ENCODE measurements at places on chromosomes 1 and 21. TPM values are rescaled to one million over a fixed set of nuclear protein-coding genes. Genes with fewer than 3 reads are reported as not detected.
A peak's percentile ranks its signal among the peaks of the same experiment; 100 is the strongest.

DNA sequence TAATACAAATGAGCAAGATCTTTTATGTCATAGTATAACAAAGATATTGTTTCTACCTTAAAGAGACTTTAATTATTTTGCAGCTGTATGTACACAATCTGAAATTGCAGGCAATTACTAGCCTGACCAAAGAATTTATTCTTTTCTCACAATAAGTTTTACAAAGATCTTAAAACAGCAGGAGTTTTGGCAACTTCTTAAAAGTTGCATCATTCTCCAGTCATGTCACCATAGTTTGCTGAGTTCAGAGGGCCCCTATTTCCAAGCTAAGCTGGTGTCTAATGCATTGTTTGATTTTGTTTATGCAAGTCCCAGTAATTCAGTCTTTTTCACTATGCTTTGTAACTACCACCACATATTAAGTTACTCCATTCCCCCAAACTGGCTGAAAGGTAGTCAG, 114.8 kb downstream of the DNAH14 start:
- H3K4me3 ChIP-seq: no peak overlapping the region
- DNase-seq: no peak
- no peaks in the 10 kb centered on the region for H3K27me3 ChIP-seq
- no peaks in the 10 kb centered on the region for H3K36me3 ChIP-seq
- H3K4me1 ChIP-seq: no peaks in the 10 kb centered on the region
- H3K27ac ChIP-seq: no peak overlapping the region

DNA sequence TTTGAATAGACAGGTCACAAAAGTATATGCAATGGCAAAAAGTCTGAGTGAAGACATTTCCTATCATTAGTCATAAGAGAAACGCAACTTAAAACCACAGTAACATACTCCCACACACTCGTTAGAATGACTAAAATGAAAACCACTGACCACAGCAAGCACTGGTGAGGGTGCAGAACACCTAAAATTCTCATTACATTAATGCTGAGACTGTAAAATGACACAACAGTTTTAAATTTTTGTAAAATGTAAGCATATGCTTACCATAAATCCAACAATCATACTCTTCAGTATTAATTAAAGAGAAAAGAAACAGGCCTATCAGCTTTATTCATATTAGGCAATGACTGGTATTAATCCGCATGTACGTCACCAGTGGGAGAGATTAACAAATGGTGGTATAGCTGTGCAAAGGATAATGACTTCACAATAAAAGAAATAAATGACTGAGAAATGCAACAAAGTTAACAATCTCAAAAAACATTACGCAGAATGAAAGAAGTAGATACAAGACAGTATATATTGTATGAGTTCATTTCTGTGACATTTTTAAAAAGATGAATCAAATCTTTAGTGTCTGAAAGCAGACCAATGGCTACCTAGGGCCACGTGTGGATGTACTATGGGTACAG, 253.5 kb downstream of the AKT3 start:
- H3K4me3 ChIP-seq: no peak overlapping the region
- no peaks in the 10 kb centered on the region for H3K36me3 ChIP-seq
- no peaks in the 10 kb centered on the region for H3K27me3 ChIP-seq
- no peak overlapping the region for H3K27ac ChIP-seq
- H3K4me1 ChIP-seq: no peaks in the 10 kb centered on the region
- no peak for DNase-seq

- no peak overlapping the region for H3K4me3 ChIP-seq
- H3K36me3 ChIP-seq: no peaks in the 10 kb centered on the region
- peak; percentile 79 for DNase-seq
- no peaks in the 10 kb centered on the region for H3K27me3 ChIP-seq
- H3K27ac ChIP-seq: peak overlapping the region; percentile 84
- H3K4me1 ChIP-seq: no peaks in the 10 kb centered on the region
Observed at GRCh38 chr1:12552951-12553921, 64.8 kb downstream of the DHRS3 start.

DNA sequence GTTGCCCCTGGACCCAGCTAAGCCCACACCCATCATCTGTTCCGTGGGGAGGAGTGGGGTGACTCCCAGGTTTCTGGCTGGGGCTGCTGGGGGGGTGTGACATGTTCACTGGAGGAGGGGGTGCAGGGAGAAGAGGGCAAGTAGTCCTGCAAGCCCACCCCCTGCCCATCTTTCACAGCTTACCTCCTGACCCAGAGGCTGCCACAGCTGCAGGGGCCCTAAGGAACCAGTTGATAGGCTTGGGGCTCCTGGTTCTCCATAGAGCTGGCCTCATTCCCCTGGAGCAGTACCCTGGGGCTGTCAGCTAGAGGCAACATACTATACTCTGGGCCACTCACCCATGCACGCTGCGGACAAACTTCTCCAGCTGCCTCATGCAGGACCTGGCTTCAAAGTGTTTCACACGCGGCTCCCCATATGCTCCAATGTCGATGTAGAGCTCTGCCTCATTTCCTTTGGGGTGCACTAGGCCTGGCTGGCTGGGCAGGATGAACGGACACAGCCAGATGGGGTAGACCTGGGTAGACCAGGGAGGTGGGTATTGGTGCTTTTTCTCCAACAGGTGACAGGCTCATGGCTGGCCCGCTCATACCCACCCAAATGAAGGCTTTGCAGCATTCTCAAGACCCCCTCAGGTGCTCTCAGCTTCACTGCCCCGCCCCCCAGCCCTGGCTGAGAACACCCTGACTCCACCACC, 33.8 kb downstream of the DHCR24 start:
- no peak for DNase-seq
- H3K4me1 ChIP-seq: no peaks in the 10 kb centered on the region
- no peaks in the 10 kb centered on the region for H3K27me3 ChIP-seq
- H3K27ac ChIP-seq: no peak overlapping the region
- no peak overlapping the region for H3K4me3 ChIP-seq

DNA sequence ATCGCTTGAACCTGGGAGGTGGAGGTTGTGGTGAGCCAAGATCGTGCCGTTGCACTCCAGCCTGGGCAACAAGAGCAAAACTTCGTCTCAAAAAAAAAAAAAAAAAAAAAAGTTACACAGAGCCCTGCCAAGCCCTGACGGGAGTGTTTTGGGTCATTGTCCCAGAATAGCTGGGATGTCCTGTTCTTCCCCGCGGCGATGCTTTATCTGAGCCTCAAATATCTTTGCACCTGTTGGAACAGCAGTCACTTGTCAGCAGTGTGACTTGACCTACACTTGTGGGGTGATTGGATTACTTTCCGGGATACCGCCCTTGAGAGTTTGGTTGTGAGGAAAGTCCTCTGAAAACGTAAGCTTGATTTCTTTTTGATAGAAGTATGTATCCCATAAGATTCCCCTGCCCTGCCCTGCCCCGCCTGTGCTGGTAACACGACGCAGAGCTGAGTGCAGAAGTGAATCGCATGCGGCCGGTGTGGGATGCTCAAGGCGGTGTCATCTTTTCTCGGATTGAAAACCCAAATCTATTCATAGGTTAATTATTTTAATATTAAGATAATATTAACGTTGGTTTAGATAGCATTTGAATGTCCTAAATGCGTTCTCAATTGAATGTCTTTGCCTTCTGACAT, 50.9 kb downstream of the PCNT start:
- DNase-seq: no peak
- no peak overlapping the region for H3K27ac ChIP-seq
- H3K27me3 ChIP-seq: no peaks in the 10 kb centered on the region
- no peak overlapping the region for H3K4me3 ChIP-seq
- no peaks in the 10 kb centered on the region for H3K36me3 ChIP-seq
- H3K4me1 ChIP-seq: no peaks in the 10 kb centered on the region

- no peaks in the 10 kb centered on the region for H3K27me3 ChIP-seq
- H3K4me3 ChIP-seq: no peak overlapping the region
- no peak for DNase-seq
Observed at GRCh38 chr1:7690496-7691182, 80.5 kb upstream of the VAMP3 start.

DNA sequence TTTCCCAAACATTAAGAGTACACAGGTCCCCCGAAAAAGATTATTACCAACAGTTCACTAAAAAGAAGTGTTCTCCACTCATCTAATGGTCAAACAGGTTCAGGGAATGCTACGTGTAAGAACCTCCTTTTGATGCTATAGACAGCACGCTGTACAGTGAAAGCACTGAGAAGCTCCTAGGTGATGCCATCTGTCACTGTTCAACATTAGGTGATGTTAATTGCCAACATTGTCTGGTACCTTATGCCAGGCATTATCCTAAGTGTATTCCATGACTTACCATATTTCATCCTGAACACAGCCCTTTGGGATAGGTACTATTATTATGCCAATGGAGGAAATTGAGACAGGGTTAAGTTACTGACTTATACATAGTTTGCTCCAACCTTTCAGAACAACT, 82.1 kb downstream of the DAB1 start:
- H3K27me3 ChIP-seq: no peaks in the 10 kb centered on the region
- no peak for DNase-seq
- no peak overlapping the region for H3K27ac ChIP-seq
- no peaks in the 10 kb centered on the region for H3K4me1 ChIP-seq
- H3K36me3 ChIP-seq: no peaks in the 10 kb centered on the region
- no peak overlapping the region for H3K4me3 ChIP-seq

- H3K27me3 ChIP-seq: no peaks in the 10 kb centered on the region
- no peaks in the 10 kb centered on the region for H3K4me1 ChIP-seq
- no peaks in the 10 kb centered on the region for H3K36me3 ChIP-seq
- no peak overlapping the region for H3K27ac ChIP-seq
- DNase-seq: no peak
Observed at GRCh38 chr21:36032647-36033406, 27.5 kb downstream of the SETD4 start.

The NKAIN1 gene
- polyA plus RNA-seq: not detected

The ADAM30 gene
- not detected for polyA plus RNA-seq

The ATXN7L2 gene
- polyA plus RNA-seq: 12.5 TPM

The LCE1F gene
- polyA plus RNA-seq: not detected

The RASAL2 gene
- polyA plus RNA-seq: 1.9 TPM

All from aorta (tissue), 5 donors.